ENCODE measurements at places on chromosomes 7 and 10.

DNA sequence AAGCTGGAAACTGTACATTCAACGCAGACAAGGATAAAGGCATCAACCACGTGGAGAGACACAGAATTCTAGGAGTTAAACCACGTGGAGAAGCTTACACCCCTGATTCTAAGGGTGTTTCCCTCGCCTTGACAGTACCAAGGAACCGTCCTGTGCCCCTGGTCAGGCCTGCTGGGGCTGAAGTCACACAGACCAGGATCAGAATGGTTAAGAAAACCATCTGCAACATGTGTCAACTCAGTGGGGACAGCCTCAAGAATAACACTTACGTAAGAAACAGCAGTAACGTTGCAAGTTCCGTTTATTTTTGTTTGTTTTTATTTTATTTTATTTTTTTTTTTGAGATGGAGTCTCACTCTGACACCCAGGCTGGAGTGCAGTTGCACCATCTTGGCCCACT, 55.6 kb downstream of the CHST15 start:
- no peak for DNase-seq

- no peak for DNase-seq
These were observed 232.7 kb downstream of the IMMP2L start for GRCh38 chr7:111329367-111330234.

DNA sequence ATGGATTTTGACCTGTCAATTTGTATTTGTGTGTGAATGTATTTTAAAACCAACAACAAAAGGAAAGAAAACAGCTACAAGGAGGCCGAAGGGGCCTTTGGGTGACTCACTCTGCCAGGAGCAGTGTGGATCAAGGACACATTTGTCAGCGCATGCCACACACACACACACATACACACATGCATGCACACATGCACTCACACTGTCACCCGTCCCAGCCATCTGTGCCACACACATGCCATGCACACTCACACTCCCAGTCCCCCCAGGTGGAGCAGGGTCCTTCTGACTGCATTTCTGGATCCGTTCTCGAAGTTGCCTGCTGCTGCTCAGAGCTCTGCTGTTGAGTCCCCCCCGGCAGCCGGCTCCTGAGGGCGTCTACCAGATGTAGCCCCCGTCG, 26.0 kb downstream of the SPOCK2 start:
- DNase-seq, result no peak

GRCh38 chr7:128103498-128104107, 72.4 kb upstream of the LRRC4 start:
- no peak for DNase-seq

- DNase-seq, result no peak
These were observed 102.5 kb downstream of the FGFR2 start for GRCh38 chr10:121495719-121496118.

DNA sequence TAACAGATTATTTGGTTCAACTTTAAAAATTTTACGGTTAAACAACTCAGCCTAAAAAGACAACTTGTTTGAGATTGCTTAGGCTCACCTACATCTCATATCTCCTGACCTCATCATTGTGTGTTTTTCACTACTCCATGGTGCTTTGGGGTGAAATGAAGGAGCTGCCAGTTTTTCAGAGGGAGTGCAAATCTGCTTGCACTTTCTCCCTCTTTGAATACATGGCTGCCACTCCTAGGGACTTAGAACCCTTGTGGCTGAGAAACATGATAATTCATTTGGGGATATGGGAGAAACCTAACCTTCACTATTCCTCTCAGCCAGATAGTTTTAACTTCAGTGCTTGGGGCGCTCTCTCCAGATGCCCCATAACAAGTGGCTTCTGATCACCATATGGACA, 2.7 kb downstream of the CCSER2 start:
- no peak for DNase-seq

DNA sequence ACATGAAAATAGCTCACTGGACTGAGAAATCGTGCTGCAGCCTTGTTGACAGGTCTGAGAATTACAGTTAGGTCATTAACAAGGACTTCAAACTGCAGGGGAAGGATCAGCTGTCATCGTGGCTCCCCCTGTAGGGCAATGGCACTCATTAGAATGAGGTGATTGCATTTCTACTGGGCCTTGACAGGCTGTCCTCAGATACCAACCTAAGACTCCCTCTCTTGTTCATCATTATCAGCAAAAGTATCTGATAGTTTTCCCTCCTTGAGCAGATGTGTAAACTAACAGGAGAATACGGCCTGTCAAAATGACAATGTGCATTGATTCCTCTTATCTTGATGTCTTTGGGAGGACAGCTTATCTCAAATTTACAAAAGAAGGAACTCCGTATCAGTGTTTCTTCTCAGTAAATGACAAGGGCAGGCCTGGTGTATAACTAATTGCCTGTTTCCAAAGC, 648.5 kb upstream of the LRRN3 start:
- DNase-seq, result no peak

GRCh38 chr7:122803323-122803722, 82.9 kb downstream of the CADPS2 start:
- DNase-seq, result no peak

- DNase-seq, result no peak
These were observed 259.7 kb downstream of the CALN1 start for GRCh38 chr7:72152161-72153131.

- DNase-seq, result no peak
These were observed 89.0 kb upstream of the PHYHIPL start for GRCh38 chr10:59087486-59087885.

- DNase-seq, result no peak
These were observed 6.4 kb upstream of the RALA start for GRCh38 chr7:39617005-39617404.

DNA sequence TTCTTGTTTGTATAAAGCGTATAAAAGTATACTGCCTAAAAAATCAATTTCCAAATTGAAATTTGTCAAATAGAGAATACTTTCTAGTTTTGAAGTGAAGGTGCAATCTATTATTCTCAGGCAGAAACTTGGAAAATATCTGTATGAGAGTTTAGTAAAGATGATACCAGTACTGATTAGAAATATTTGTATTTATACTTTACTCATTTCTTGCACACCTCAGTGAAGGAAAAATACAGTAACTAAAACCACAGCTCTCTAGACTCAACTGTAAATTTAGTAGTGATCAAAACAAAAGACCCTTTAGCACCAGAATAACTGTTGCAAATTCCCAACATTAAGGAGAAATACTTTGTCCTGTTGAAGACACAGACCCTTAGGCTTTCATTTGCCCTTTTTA, 71.3 kb upstream of the CYP26C1 start:
- DNase-seq, result no peak

- DNase-seq, result no peak
These were observed 28.0 kb downstream of the HERC4 start for GRCh38 chr10:68047122-68047521.

GRCh38 chr10:23157239-23157681, 34.9 kb upstream of the PTF1A start:
- no peak for DNase-seq

- no peak for DNase-seq
These were observed 27.2 kb downstream of the STEAP1 start for GRCh38 chr7:90181485-90181884.

DNA sequence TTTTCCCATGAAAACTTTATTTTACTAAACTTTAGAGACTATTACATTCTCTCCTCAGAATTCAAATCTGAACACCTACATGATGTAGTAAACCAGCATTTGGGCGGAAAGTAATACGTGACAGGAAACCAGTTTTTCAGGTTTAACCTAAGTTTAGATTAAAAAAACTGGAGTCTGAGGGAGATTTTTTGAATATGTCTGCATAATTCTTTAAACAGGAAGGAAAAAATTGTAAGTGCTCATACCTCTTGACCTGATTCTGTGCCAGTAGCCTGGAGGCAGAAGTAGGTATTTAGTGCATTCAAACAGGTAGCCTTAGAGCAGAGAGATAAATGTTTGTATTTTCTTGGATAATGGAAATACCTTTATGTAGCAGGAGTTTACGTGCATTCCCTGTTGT, 224.3 kb downstream of the MDFIC start:
- DNase-seq, result no peak

DNA sequence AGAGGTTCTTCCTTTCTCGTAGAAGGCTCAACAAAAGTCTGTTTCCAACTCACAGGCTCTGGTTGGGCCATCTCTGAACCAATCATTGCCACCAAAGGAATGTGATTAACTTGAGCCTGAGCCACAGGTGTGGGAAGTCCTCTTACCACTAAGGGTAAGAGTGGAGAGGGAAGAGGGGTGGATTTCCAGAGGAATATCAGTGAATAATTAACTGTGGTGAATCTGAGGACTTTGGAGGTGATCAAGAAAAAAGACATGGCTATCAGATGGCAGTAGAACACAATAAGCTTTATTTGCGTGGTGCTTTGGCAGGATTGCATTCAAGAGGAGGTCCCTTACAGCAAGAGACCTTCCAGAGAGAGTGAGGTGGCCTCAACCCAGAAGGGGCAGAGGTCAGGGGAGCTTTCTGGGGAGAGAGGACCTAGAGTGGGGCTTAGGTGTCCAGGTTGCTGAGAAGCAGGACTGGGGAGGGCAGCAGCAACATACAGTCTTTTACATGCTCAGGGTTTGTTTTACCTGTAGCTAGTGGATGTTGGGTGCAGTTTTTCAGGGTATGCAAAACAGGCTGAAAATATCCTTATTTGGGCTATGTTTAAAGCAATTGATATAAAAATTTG, 61.4 kb downstream of the BBS9 start:
- DNase-seq, result no peak

- DNase-seq, result no peak
These were observed 70.0 kb downstream of the SLC35B4 start for GRCh38 chr7:134246761-134247160.

GRCh38 chr7:80882213-80882801, 36.5 kb downstream of the SEMA3C start:
- DNase-seq, result no peak

DNA sequence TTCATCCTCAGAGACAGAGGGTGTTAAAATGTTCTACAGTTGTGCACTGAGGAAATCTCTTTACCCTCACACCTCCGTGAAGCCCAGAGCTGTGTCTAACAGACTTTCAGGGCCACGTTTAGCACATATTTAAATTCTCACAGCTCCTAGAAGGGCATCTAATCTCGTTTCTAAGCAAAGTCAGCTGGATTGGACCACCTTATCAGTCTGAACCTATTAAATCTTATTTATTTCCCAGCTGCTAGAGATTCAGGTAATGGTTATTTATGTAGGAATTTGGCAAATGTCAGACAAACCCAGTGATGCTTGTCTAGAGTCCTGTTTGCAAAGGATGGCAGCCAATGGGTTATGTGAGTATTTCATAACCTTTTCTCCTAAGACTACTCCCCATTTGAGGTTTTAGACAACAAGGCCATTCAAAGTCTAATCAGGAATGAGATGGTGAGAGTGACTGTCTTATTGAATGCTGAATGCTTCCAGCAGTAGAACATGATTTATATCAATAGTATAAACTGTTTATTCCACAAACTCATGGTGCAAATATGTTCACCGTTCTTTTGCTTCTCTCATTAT, 54.8 kb upstream of the EXOC4 start:
- DNase-seq, result no peak

DNA sequence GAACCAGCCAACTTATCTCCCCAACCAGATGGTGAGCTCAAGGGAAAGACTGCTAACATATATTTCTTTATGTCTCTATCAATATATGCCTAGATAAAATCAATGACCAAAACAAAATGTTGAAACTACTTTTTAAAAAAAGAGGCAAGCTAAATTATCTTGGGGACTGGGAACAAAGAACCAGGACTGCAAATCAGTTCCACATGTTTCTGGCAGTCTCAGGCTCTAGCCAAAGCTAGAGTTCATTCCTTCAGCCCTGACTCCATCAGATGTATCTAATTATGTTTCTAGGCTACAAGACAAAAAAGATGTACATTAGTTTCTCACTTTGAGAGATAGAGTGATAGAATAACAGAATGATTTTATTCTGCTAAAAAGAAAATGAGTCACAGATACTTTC, 1290.3 kb upstream of the SORCS1 start:
- DNase-seq, result peak; percentile 84

DNA sequence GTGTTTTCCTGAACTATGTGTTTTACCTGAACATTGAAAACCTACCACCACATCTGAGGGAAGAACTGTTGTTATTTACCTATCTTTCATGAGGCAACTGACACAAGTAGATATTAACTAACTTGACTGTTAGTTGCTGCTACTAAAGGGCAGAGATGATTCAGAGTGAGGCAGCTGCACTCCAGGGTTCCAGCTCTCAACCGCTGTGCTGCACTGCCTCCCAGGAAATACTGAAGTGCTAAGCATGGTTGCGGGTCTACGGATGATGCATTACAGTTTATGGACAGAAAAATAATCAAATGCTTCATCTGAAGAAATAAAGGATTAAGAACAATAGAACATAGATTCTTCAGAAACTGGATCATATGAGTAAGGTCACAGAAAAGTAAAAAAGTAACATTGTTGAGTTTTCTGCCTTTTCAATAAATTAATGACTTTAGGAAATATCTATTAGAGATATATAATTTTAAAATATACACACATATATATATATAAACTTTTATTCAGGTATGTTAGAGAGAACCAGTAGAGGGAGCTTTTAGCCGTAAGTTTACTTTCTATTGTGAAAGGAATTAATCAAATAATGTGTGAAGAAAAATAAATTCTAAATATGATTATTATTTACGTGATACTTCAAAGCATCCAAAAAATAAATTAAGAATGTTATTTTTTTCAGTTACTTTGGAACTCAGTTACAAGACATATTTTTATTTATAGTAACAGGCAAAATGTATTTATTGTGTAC, 620.0 kb downstream of the CNTNAP2 start:
- DNase-seq, result no peak

- DNase-seq, result no peak
These were observed 71.9 kb downstream of the WIPF3 start for GRCh38 chr7:29878081-29878688.

GRCh38 chr10:122638106-122638505, 61.5 kb downstream of the C10orf120 start:
- no peak for DNase-seq

GRCh38 chr10:89207181-89207800, at the start of gene CH25H:
Gene CH25H, minus strand, starts transcription at chr10:89207317. Its CDS starts 25 bp downstream, at chr10:89207292.
- DNase-seq, result peak; percentile 77

- no peak for DNase-seq
These were observed 775.1 kb downstream of the GATA3 start for GRCh38 chr10:8829592-8829991.

DNA sequence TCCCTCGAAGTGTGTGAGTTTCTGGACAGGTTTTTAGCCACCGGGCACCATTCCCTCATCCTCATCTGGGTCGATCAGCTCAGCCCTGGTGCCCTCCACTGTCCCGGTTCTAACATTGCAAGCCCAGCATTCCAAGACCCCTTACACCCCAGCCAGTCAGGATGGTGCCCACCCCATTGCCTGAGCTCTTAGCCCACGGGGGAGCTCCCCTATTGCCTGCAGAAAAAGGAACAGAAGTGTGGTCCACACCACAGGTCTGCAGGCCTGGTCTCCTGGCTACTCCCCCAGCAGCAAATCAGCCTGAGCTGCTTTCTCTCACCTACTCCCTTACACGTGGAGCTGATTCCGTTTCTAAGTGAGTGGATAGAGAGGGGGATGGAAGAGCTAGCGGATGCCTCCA, 4.8 kb downstream of the CALML5 start:
- DNase-seq, result no peak

DNA sequence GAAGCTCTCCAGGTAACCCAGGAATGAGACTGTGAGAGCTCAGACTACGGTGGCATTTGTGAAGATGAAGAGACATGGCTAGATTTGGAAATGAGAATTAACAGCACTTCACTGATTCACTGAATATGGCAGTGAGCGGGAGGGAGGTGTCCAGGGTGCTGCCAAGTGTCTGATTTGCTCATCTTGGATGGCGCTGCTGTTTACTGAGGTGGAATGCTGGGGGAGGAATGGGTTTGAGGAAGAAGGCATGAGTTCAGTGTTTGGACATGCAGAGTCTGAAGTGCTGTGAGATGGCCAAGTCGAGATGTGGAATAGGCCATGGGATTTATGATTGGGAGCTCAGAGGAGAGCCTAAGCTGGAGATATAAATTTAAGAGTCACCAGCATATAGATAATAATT, 437.1 kb upstream of the NPVF start:
- DNase-seq, result no peak

All from fibroblast of skin of left biceps (primary cell).